Activated T-cell treated with anti-CD3 and anti-CD28 coated beads, Interleukin-2, amount 50 U/mL, for 1 hour (primary cell): ENCODE measurements at places on chromosomes 3 and 15.

DNA sequence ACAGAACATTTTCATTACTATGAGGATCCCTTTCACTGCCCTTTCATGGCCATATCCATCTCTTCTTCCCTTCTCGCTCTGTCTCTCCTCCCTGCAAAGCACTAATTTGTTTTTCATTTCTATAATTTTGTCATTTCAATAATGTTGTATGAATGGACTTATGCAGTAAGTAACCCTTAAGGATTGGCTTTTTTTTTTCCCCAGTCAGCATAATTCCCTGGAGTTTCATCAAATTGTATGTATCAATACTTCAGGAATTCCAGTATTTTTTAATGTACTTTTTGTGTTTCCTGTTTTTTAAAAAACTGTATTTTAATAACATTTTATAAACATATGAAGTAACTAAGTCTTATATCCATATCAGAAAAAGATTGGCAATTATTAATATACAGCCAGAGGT is 1016.0 kb upstream of the SEMA6D start:
- DNase-seq, result no peak

- DNase-seq, result no peak
Measured at GRCh38 chr3:21256932-21257331, 494.1 kb downstream of the ZNF385D start.

GRCh38 chr3:155018621-155019330 is 61.3 kb upstream of the MME start:
- DNase-seq, result no peak

- no peak for DNase-seq
Measured at GRCh38 chr3:59839283-59839682, 789.5 kb upstream of the CFAP20DC start.

DNA sequence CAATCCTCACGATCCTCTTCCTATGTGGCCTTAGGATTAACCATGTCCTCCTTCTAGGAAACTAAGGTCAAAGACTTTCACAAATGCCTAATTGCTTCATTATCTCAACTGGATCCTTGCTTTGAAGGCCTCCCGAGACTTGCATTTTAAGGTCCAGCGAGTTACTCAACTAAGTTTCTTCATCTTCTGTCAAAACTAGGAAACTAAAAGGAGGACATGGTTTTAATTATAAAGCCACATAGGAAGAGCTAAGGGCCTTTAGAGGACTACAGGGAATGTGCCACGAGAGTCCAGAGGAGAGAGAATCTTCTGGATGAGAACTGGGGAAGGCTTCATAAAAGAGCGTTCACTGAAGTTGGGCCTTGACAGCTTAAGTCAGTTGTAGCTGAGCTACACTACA is 87.8 kb upstream of the LPP start:
- no peak for DNase-seq

DNA sequence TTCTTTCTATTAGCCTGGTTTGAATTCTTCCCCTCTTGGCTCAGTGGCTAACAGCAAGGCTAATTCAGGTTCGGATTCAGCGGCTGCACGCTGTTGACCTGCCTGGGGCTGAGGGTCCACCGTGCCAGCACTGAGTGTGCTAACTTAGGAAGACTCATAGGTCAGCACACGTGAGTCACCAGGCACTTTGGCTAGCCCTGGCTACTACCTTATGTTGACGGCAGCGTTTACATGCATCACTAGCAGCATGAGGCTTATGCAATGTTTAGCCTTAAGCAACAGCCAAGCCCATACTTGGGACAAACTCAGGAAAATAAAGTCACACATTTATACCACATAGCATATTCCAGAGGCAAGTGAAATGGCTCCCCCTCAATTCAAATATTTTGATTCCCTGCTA is 137.7 kb downstream of the RAB11A start:
- DNase-seq, result no peak

DNA sequence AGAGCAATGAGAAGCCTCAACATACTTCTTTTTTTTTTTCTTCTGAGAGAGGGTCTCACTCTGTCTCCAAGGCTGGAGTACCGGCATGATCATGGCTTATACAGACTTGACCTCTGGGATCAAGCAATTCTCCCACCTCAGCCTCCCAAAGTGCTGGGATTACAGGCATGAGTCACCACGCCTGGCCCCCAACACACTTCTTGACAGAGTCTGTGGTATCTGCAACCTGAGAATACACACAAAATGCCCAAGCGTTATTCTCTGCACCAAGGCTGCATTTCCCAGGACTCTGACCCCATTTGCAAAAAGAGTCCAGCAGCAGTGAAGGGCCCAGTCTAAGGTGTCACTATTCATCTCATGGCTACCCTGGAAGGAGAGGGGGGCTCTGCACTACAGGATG is 42.7 kb upstream of the BLM start:
- DNase-seq, result no peak

DNA sequence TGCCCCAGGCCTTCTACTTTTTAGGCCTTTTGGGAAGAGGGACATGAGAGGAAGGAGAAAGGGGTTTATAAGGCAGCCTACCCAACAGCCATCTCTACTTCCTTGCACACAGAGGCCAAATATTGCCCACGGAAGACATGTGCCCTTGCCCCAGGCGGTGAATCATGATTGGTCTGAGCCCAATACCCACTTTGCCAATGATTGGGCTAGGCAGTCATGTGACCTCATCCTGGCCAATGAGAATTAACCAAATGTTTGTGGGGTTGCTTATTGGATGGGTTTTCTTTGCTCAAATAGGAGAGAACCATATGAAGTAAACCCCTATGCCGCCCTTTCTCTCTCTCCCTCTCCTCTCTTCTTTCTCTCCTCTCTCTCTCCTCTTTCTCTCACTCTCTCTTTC is 42.2 kb upstream of the ATP1B3 start:
- no peak for DNase-seq

DNA sequence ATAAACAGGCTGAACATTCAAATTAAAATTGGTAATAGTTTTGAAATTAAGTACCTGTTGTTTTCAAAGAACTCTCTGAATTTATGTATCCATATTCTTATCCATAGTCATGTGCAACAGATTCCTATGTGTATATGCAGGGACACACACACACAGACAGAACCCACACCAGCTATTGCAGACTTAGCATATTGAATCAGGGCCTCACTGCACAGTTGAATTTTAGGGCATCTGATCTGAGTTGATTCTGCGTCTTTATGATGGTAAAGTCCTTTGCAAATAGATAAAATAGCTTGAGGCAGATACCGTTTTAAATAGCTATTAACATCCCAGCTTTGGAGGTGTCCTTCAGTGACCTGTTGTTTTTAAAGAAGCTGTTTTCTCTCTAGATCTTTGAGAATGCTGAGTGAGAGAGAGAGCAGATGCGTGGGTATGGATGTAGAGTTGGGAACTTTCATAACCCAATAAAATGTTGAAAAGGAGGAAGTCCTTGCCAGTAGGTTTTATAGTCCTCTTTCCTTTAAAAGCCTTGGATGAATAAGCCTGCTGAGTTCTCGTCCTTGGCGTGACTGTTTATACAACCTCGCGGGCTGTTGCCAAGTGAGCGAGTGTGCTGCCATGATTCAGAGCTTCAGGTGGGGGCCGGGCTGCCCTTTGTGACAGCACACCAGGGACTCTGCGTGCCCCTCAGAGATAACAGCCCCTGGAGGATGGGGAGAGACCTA is 18.3 kb downstream of the MYZAP start:
- no peak for DNase-seq

DNA sequence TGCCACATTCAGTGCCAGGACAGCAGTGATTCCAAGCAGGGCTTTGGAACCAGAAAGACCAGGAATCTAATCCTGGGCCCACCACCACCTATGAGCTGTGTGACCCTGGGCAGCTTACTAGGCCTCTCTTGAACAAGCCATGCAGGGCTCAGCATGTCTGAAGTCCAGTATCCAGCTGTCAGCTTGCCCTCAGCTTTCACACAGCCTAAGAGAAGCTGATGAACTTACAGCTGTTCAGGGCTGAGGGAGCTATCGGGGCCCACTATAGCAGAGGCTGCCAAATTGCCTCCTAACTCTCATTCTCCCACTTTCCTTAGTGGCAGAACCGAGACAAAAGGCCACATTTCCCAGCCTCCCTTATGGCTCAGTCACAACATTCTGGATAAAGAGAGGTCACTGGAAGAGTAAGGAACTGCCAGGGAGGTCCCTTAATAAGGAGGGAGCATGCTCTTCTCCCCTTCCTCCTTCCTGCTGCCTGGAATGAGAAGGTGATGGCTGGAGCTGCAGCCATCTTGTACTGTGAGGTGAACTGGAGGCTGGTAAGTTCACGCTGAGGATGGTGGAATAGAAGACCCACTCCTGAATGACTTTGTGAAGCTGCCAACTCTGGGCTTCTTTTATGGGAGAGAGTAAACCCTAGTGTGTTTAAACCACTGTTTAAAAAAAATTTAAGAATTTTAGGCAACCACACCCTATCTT is 34.5 kb downstream of the FEM1B start:
- peak; percentile 2 for DNase-seq

DNA sequence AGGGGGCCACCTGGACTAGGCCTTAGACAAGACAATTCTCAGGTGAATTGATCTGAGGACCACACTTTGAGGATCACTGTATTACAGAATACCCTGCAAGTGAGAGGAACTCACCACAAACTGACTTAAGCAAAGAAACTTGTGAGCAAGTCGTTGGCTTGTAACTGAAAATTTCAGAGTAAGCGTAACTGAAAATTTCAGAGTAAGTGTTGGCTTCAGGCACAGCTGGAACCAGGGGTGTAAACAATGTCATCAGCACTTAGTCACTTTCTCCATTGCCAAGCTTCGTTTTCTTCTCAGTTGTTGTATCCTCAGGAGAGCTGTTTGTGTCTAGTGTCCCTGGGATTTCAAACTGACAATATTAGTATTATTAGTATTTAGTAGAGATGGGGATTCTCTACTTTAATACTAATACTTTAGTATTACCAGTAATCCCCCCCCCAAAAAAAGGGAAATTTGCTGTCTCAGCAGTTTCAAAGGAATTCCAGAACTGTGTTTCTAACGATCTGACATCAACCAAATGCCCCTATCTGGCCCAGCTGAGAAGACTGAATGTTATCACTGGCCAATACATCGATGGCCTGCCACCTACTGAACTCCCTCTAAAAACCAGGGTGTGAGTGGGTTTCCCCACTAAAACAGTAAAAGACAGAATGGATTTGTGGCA is 474.4 kb downstream of the NTRK3 start:
- no peak for DNase-seq

DNA sequence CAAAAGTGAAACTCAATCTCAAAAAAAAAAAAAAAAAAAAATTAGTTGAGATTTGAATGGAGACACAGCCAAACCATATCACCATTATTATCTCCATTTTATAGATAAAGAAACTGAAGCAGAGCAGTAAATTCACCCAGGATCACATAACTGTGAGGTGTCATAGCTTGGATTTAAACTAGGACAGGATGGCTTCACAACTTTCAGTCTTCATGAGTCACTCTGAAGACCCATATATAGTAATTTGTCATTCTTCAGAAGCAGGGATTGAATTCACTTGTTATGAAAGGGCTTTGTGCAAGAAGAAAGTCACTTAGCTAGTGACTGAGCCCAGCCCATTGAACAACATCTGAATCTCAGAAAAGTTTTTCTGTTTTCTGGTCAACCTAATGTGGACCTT is 60.5 kb upstream of the LRIG1 start:
- DNase-seq, result no peak

- DNase-seq, result no peak
Measured at GRCh38 chr3:83216919-83217594, 1455.6 kb upstream of the GBE1 start.

DNA sequence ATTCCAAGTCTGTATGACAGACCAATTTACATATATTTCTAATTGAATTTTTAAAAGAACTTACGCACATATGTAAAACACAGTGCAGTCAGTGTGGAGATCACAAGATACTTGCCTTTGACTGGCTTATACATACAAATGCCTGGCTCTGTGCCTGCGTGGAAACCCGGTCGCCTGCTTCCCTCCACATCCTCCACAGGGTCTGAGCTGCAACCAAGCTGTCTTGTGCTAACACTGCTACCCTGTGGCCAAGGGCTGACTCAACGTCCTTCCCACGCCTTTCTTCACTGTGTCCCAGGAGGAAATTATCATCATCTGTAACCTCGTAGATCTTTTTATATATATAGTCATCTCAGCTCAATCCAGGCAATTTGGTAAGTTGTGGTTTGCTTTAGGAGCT is 117.0 kb downstream of the WNT7A start:
- no peak for DNase-seq

DNA sequence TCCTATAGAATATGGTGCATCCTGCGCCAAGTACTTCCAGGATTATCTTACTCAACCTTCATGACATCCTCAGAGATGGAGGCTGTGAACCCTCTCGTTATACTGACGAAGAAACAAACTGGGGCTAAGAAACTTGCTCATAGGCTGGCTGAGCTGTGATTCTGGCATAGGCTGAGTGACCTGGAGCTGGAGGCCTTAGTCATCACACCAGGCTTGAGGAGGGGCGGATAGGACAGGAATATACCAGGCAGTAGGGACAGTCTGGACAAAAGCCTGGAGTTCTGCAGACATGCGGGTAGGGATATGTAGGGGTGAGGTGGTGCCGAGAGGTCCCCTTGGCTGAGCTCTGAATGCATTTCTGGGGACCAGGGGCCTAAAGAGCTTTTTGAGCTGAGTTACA is 18.1 kb downstream of the HEMK1 start:
- DNase-seq, result no peak

GRCh38 chr15:38128921-38129320 is 123.7 kb upstream of the SPRED1 start:
- DNase-seq, result no peak

- DNase-seq, result no peak
Measured at GRCh38 chr15:70127288-70127746, 29.6 kb upstream of the TLE3 start.

DNA sequence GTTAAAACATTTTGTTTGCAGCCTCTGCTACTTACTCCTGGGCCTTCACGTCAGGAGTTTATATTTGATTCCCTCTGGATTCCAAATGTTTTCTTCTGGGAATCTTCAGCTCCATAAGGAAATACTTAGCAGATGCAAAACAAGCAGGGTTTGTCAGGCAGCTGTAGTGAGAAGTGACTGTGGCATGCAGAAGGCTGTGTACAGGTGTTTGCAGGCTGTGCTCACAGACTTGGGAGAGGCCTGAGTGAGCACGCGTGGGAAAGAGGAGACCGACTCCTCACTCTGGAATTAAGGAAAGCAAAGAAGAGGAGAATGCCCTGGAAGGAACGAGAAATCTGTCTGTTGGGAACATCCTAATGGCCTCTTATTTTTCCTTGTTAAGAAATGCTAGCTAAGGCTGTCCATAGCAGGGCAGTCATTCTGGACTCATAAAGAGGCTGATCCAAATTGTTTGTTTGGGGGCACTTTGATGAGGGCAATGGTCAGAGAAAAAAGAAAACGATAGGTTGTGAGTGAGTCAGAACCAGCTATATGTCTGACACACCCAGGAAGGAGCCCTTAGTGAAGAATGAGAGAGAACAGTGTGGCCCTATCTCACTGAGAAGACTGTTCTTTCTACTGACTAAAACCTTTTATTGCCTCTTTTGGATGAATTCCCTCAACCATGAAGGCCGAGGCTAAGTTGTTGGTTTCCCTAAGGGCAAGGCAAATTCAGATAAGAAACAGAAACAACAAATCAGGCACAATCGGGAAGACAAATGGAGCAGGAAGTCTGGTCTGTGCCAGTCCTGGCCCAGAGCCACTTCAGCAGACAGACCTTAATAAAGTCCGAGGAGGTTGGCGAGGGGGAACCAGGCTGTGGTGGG is 82.6 kb downstream of the TGFBR2 start:
- DNase-seq, result no peak

- DNase-seq, result no peak
Measured at GRCh38 chr15:68433551-68433950, 1.6 kb upstream of the ITGA11 start.
